Myometrial cell (primary cell): ENCODE measurements at places on chromosomes 7 and 10. TPM values are rescaled to one million over a fixed set of nuclear protein-coding genes. Genes with fewer than 3 reads are reported as not detected.

The RBM33 gene
- total RNA-seq = 6.1 and 13.8 TPM in 2 replicates

The ZPBP gene
- total RNA-seq = not detected in 2 replicates

The SPDYE1 gene
- not detected in 2 replicates for total RNA-seq

The NAT16 gene
- total RNA-seq = not detected in 2 replicates

The SPDYE5 gene
- total RNA-seq = not detected in 2 replicates
